Stimulated activated CD4-positive, alpha-beta T cell treated with anti-CD3 and anti-CD28 coated beads, Interleukin-2, amount 100 ng/mL, for 48 hours (primary cell): ENCODE measurements at places on chromosomes 13 and 19.

DNA sequence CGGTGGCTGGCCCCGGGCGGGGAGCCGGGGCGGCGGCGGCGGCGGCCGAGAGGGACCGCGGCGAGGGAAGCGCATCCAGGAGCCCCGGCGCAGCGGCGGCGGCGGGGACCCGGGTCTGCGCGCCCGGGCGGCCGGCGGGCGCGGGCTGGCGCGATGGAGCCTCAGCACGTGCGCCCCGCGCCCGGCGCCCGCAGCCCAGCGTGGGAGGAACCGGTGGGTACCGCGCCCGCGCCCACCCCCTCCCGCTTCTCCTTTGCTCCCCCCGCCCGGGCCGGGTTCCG is 7.8 kb upstream of the DGKH start:
- no peak for DNase-seq

- DNase-seq, result no peak
Measured at GRCh38 chr19:16096280-16096855, 15.3 kb upstream of the RAB8A start.

DNA sequence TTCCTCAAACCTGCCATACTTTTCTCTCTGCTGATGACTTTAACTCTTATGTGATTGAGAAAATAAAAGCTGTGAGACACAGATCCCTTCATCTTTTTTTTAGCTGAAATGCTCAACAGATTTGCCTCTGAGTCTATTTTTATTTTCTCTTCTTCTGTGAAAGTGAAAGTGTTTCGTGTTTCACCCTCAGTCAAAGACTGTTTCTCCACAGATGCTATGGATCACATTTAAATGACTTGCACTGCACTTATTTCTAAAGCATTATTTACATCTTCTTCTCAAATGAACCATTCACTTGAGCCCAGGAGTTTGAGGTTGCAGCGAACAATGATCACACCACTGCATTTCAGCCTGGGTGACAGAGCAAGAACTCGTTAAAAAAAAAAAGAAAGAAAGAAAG is 890.1 kb upstream of the PCDH20 start:
- no peak for DNase-seq

- no peak for DNase-seq
Measured at GRCh38 chr19:33175156-33175782, 18.9 kb upstream of the LRP3 start.

GRCh38 chr19:50652722-50653121 is 3.5 kb downstream of the C19orf81 start:
- no peak for DNase-seq

DNA sequence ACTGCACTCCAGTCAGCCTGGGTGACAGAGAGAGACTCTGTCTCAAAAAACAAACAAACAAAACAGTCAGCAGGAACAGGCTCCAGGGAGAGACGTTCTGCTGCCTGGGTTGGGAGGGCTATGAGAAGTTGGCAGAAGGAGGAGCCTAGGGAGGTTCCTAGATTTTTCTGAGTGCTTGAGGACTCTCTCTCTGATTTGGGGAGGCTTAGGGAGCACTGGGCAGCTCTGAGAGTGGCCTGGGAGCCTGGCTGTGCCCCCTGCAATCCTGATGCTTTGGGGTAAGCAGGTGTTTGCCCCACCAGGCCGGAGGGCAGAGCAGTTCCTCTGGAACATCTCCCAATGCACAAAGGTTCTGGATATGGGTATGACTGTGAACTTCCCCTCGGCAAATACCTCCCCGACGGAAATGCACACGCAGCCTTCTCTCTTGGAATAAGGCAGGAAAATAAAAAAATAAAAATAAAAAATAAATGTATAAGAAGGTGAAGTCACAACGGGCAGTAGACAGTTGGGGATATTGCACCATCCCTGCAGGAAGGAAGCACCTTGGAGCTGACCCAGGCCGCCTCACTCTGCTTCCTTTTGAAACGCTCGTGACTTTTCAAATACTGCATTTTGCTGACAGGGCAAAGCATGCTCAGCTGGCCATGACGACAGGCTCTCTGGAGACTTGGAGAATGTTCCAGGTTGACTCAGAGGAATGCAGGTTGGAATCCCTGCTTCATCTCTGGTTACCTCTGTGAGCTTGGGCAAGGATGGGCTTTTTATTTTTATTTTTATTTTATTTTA is 26.5 kb upstream of the HOMER3 start:
- no peak for DNase-seq

- DNase-seq, result no peak
Measured at GRCh38 chr19:40282920-40283319, 2.2 kb downstream of the AKT2 start.

- no peak for DNase-seq
Measured at GRCh38 chr19:7489609-7490044, 792 bp upstream of the PEX11G start.

- DNase-seq, result no peak
Measured at GRCh38 chr13:25153736-25154135, 18.4 kb downstream of the AMER2 start.

DNA sequence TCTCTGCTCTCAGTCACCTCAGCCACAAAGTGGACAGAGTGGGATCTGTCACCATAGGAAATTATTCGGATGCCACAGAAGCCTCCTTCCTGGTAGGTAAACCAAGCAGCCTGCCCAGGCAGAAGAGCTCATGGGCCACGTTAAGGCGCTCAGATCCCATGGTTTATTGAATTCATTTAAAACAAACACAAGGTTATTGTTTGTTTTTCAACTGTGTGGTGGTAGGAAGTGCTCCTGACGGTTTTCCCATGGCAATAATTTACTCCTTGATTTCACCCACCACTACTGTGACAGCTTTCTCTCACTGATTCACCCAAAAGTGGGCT is 14.4 kb downstream of the BCAM start:
- DNase-seq, result no peak

- peak; percentile 16 for DNase-seq
Measured at GRCh38 chr19:39582891-39583625, 19.3 kb upstream of the LGALS13 start.

DNA sequence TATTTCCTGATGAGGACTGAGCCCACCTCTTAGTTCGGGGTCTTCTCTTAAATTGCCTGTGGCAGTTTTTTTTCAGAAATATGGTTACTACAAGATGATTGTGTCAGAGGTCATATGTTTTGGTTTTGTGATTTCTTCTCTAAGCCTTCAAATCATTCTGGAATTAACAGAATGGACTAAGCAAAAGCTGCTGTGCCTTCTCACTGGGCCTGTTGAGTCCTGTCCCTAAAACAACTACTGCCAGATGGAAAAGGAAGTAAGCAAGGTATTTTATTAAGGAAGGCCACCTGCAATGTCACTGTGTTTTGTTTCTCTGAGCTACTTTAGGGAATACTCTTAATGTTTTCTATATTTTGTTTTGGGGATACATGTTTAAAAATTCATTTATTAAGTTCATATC is 470.8 kb downstream of the PCDH20 start:
- DNase-seq, result no peak

DNA sequence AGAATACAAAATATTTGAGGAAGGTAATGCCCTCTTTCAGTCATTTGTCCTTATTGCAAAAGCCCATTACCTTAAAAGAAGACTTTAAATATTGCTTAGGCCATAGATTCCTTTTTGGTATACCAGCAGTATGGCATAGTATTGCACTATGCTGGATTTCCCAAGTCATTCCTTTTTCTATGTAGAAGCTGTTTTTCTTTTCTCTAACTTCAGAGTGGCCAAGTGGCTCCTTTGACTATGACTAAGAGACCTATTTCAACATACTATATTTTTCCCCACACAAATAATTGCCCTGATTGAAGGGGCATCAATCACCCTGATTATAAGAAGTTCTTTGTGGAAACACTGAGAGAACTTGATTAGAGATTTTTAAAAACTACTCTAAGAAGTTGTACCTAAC is 68.6 kb downstream of the UFM1 start:
- no peak for DNase-seq

DNA sequence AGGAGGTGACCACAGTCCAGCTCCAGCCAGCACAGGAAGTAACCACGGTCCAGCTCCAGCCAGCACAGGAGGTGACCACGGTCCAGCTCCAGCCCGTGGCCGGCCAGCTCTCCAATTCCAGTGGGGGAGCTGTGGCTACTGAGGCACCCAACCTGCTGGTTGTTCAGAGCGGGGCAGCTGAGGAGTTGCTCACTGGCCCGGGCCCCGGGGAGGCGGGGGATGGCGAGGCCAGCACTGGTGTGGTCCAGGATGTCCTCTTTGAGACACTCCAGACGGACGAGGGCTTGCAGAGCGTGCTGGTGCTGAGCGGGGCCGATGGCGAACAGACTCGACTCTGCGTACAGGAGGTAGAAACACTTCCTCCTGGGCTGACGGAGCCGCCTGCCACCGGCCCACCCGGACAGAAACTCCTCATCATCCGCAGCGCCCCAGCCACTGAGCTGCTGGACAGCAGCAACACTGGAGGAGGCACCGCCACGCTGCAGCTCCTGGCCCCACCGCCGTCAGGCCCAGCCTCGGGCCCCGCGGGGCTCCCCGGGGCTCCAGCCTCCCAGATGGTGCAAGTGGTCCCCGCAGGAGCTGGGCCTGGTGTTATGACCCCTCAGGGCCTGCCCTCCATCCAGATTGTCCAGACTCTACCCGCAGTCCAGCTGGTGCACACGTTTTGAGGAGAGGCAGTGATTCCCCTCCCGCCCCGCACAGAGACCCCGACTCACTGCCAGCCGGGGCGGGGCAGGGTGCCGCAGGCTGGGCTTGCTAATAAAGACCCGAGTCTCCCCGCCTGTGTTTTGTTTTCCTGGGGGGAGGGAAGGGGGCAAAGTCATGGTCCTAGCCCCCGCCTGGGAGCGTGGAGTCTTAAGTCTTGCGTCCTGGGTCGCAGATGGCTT is 1.0 kb upstream of the NAT14 start:
- DNase-seq, result no peak

DNA sequence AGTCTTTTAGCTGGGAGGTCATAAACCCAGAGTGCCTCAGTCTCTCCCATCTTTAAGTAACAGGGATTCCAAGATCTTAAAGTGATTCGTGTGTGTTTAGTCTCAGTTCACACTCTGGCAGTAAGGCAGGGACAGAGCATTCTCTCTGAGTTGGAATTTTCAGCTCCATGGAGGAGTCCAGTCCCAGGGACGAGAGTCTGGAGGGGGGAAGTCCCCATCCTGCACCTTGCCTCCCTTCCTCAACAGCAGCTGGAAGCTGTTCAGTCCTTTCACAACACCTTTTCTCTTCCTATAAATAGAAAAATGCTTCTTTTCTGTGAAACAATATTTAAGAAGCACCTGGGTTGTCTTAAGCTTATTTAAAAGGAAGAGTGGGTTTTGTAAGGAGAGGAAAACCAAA is 82.0 kb downstream of the KLF5 start:
- no peak for DNase-seq

DNA sequence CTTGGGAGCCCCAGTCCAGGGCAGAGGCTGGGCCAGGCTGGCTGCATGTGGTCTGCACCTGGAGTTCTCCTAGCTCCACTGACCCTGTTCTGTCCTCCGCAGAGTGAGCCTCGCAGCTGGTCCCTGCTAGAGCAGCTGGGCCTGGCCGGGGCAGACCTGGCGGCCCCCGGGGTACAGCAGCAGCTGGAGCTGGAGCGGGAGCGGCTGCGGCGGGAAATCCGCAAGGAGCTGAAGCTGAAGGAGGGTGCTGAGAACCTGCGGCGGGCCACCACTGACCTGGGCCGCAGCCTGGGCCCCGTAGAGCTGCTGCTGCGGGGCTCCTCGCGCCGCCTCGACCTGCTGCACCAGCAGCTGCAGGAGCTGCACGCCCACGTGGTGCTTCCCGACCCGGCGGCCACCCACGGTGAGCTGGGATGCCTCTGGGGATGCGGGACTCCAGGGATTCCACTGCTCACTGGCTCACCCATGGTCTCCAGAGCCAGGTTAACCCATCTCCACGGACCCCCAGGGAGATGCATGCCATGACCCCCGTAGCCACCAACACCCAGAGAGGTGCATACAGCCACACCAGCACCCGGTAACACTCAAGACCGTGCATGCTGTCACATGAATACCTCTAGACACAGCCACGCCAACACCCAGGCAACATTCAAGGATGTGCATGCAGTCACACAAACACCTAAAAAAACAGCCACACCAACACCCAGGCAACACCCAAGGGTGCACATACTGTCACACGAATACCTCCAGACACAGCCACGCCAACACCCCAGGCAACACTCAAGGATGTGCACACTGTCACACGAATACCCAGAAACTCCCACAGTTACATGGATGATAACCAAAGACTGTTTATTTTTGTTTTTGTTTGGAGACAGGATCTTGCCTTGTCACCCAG is 8.2 kb downstream of the PKN1 start:
- DNase-seq, result no peak

GRCh38 chr19:18157465-18158063 is 4.6 kb downstream of the PIK3R2 start:
- no peak for DNase-seq

DNA sequence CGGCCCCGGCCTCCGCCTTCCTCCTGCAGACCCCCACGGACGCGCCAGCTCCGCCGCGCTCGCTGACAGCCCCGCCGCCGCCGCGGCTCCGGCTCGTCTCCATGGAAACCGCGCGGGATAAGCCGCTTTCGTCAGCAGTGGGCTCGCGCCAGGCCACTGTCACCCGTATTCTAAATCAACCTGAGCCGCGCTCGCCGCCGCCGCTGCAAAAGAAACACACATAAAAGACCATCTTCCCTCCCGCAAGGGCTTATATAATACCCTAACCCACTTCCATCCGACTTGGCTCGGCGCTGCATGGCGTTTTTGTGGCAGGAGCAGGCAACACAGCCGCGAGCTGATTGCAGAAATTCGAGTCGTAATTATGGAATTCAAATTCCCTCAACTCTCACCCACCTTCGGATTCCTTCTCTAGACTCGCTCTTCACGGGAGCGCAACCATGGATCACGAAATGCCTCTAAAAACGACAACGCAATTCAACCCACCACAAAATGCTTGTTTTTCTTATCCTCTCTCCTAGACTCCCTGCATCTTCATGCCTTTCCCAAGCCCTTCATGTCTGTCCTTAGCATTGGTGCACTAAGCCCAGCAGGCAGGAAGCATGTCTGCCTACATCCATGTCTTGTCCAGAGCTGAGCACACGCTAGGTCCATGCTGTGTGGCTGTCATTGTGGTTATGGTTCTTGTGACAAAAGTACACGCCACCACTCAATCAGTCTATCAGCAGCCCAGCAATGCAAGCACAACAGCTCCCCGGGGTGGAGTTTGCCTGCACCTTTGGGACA is at the start of gene AMER2:
AMER2 (minus strand) TSS at position 772 of the 786 bp plus-strand sequence; CDS start at position 103, 669 bp downstream.
- no peak for DNase-seq

- no peak for DNase-seq
Measured at GRCh38 chr13:76383676-76384461, 502.3 kb downstream of the KCTD12 start.

DNA sequence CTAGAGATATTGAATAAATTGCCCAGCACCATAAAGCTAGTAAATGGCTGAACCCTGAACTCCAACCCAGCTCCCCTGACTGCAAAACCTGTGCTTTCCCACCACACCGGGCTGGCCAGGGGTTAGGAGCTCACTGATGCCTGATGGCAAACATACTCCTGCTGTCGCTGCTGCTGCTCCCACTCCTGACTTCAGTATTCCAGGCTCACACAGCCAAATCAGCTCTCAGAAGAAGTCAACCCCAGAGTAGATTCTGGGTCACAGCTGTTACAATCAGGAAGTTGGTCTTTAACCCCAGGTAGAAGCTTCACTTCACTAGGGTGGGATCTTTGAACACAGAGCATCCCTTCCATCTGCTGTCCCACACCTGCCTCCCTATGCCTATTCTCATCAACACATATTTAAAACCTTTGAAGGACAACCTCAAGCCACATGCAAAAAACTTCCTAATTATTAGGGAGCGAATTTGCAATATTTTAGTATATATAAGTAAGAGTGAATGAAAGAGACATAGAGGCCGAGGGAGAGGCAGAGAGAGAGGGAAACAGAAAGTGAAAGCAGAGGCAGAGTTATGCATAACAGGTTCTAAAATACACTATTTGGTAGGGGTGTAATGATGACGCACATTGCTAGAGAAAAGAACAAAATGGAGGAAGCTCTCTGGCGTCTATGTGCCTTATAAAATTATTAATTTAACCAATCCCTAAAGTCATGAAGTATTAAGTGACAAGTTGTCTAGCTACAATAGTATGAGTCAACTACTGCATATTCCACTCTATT is 99.4 kb upstream of the SERP2 start:
- peak; percentile 3 for DNase-seq
